ENCODE measurements at places on chromosomes 1 and 21. TPM values are rescaled to one million over a fixed set of nuclear protein-coding genes. Genes with fewer than 3 reads are reported as not detected.

GRCh38 chr1:82466891-82467290 lies 666.2 kb downstream of the ADGRL2 start:
- DNase-seq = no peak

- no peak for DNase-seq
Measured at GRCh38 chr1:24856787-24857506, 73.1 kb downstream of the RUNX3 start.

DNA sequence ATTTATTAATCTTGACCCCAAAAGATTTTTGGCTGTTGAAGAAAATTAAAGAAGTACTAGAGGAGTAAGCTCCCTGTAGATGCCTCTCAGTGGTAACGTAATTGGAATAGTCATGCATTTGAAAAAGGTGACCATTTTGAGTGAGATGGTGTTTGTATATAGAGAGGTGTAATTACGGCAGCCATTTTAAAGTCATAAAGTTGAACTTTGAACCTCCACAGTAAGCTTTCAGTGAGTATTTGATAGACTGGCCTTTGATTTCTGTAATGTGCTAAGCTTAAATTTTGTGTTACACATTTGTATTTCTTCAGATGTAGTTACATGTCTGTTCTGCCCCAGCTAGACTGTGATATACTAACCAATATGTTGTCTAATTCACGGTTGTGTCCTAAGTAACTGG lies 21.5 kb upstream of the TMCO2 start:
- DNase-seq = no peak

DNA sequence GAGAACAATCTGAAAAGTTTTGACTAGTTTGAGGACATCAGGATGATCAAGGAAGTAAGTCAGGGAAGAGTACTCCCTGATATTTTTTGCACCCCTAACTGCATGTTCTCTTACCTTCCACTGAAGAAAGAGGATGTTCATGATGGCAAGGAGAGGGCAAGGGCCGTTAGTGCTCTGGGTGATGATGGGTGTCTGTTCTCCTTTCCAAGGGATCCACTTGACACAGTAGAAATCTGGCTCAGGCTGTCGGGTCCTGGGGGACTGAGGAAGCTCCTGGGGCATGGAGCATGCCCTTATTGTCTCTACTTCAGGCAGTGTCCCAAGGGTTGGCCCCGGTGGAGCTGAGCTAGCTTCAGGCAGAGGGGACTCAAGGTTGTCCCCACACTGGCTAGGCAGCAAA lies 4.7 kb downstream of the MINDY1 start:
- no peak for DNase-seq

DNA sequence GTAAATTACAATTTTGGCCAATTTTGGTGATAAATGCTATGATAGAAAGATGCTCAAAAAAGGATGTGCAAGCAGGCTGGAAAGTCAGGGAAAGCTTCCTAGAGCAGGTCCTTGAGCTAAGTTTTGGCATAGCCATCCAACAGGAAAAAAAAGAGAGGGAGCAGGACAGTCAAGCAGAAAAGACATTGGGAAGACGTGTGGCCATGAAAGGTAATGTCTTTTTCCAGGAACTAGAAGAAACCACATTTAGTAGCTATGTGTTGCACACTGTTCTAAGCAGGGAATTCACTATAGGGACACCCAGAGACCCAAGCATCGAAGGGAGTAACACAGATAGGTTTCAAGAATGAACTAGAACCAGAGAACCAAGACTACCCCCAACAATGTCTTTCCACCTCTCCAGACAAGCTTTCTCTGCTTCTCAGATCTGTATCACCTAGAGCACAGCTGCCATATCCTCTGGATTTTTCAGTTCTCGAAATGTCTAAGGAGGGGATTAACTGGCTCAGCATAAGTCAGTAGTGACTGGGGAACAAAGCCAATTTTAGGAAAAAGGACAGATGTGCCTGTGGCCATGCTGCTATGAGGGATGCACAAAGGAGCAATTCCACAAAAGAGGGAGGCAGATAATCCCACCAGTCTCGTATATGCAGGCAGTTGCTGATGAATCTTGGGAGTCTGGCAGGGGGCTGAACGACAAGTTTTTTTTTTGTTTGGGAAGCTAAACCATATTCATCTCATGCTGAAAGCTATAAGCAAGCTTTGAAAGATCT lies 97.1 kb upstream of the DAB1 start:
- no peak for DNase-seq

DNA sequence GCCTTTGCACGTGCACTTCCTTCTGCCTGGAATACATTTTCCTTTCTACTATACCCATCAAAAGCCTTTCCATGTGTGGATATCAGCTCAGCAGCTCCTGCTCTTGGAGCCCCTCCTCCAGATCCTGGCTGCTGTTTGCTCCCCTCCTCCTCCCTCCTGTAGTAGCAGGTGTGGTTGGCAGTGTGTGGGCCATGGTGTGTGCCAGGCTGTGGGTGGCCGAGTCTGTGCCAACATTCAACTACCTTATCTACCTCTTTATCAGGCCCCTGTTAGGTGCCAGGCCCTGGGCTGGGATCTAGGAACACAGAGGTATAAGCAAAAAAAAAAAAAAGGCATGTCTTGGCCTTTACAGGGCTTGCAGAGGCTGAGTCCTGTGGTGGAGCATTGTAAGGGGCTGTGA lies 180.6 kb upstream of the JUN start:
- no peak for DNase-seq

DNA sequence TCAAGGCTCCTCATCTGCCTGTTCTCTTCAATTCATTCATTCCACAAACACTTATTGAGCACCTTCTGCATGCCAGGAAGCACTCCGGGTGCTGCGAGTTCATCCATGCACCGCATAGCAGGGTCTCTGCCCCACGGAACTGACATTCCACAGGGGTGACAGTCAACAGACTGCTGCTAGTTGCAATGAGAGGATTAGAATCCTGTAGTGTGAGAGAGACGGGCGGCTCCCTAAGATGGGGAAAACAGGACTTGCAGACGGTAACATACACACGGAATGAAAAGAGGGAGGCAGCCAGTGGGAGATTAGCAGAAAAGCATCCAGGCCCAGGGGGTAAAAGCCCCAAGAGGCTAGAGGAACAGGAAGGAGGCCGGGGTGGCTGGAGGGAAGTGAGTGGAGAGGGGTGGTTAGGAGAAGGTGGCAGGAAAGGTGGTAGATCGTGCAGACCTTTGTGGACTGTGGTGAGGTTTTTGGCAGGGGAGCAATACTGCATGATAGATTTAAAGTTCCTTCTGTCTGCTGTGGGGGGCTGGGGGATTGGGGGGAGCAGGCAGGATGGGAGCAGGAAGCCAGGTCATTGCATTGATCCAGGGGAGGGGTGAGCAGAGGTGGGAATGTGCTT lies 6.6 kb downstream of the TNFRSF8 start:
- DNase-seq = no peak

DNA sequence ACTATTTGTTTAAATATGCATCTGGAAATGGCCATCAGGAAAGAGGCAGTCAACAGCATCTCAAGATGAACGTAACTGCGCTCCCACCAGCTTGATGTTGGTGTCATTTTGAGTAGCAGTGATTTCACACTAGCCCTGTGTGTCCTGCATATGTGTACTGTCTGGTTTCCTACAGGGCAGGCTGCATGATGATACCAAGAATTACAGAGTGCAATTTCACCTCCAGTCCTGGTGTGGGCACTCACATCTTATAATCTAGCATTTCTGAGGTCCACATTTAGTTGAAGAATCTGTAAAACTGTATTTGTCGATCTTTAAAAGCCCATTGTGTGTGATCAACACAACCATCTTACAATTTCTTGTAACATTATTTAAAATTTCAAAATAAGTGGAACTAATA lies 336.4 kb downstream of the PAPPA2 start:
- no peak for DNase-seq

DNA sequence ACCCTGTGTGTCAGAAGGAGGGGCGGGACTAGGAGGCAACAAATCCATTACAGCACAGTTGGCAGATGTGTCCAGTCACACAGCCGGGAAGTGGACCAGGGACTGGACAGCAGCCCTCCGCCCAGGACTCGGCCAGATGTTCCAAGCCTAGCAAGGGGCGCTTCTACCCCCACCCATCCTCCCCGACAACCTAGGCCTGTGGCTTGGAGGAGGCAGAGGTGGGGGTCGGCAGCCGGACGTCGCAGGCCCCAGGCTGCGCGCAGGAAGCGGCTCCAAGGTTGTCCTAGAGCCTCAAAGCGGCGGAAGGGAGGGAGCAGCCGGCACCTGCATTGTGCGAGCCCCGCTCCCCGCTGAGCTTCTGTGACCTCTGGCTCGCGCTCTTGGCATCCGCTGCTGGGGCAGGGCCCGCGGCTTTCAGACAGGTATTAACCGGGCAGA lies 20.6 kb upstream of the MYCL start:
- DNase-seq = no peak

- no peak for DNase-seq
Measured at GRCh38 chr1:192887426-192887825, 78.6 kb downstream of the RGS2 start.

DNA sequence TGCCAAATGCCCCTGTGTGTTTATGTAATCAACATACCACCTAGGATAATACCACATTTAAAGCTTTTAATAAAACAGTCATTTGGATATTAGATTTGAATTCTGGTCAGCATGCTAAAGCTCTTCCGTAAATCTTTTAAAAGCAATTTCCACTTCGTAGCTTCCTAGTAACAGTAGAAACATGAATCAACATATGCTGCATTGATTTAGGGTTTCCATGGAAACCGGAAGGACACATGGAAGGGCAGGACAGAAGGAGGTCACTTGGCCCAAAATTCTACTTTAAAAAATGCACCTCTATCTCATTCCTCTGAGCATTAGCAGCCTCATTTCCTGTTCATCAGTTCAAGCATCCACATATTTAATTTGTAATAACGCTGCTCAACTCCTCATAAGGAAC lies 8.1 kb downstream of the RGS8 start:
- no peak for DNase-seq

DNA sequence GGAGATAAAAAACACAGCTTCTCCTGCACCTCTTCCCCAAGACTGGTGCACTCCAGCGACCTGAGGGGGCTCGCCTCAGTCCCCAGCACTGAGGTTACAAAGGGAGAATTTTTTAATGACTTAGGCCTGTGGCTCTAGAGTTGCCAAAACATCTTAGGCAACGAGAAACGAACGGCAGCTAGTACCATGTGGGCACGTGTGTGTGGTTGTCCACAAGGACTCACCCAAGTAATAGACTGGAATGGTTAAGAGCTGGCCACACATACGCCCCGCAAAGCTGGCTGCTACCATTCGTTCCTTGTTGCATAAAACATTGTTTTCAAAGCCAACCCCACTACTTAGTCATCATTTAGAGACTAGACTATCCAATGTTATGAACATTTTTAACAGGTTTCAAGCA lies 26.9 kb downstream of the RIPK4 start:
- DNase-seq = no peak

DNA sequence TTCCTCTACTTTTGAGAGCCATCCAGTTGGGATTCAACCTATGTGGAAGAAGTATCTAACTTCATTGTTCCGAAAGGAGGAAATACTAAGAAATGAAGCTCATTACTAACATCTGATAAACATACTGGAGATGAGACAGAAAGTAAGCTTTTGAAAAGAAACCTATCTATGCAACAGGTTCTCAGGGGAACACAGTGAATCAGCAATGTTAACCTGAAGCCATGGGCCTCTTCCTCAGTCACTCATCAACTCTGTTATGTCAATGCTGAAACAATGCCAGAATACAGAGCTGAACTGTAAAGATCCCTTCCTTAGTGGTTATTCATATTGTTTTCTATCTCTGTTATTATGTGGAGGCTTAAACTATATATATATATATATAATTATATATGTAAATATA lies 55.5 kb upstream of the ESRRG start:
- DNase-seq = no peak

- no peak for DNase-seq
Measured at GRCh38 chr1:15847893-15848142, 311 bp downstream of the SPEN start.

GRCh38 chr1:213008564-213008963 lies 7.1 kb downstream of the ANGEL2 start:
- no peak for DNase-seq

DNA sequence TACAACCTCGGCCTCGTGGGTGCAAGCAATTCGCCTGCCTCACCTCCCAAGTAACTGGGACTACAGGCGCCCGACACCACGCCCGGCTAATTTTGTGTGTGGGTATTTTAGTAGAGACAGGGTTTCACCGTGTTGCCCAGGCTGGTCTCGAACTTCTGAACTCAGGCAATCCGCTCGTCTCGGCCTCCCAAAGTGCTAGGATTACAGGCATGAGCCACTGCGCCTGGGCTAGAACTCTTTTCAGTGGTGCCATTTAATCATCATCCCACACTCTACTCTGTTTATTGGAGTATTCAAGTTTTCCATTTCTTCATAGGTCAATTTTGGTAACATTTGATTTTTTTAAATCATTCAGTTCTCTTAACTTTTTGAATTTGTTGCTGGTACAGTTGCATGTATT lies 101.3 kb downstream of the DHRS3 start:
- no peak for DNase-seq

GRCh38 chr1:116806245-116806644 lies 52.0 kb downstream of the CD2 start:
- DNase-seq = peak; percentile 40

FMO4 gene
- total RNA-seq = 1.5 TPM

MUL1 gene
- 22.0 TPM for total RNA-seq

OR2M5 gene
- not detected for total RNA-seq

TUT4 gene
- total RNA-seq = 67.8 TPM

LCE1F gene
- total RNA-seq = not detected

UQCRH gene
- 258 TPM for total RNA-seq

C2CD2 gene
- total RNA-seq = 10.2 TPM

SRSF4 gene
- 129 TPM for total RNA-seq

SPRR5 gene
- not detected for total RNA-seq

EPS8L3 gene
- not detected for total RNA-seq
